Activated CD4-positive, alpha-beta T cell treated with anti-CD3 and anti-CD28 coated beads, Interleukin-2, amount 50 U/mL, for 1 hour (primary cell): ENCODE measurements at places on chromosomes 5 and 9.

- no peak for DNase-seq
Measured at GRCh38 chr5:68224509-68225187, 9.1 kb downstream of the PIK3R1 start.

DNA sequence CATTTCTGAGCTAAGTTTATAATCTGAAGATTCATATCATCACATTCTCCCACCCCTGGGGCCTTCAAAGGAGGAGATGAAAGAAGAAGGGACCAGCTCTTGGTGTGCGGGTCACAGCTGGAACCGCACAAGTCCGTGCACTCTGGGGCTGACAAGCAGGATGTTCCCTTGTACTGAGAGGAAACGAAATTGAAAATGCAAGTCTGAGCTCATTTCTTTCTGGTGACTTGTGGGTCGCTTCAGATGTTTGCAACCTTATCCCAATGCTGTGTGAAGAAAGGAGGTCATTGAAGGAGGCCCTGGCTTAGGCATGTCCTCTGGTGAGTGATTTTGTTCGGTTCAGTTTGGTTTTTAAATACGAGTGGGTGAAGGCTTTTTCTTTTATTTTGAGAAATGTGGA is 59.6 kb downstream of the C9orf152 start:
- no peak for DNase-seq

GRCh38 chr5:108541836-108542235 is 159.9 kb upstream of the FBXL17 start:
- DNase-seq = no peak

- no peak for DNase-seq
Measured at GRCh38 chr9:89442981-89443814, 54.7 kb downstream of the SEMA4D start.

- DNase-seq = peak; percentile 60
Measured at GRCh38 chr9:117782931-117783788, 79.0 kb downstream of the TLR4 start.

- no peak for DNase-seq
Measured at GRCh38 chr5:112795944-112796678, 58.4 kb downstream of the APC start.

DNA sequence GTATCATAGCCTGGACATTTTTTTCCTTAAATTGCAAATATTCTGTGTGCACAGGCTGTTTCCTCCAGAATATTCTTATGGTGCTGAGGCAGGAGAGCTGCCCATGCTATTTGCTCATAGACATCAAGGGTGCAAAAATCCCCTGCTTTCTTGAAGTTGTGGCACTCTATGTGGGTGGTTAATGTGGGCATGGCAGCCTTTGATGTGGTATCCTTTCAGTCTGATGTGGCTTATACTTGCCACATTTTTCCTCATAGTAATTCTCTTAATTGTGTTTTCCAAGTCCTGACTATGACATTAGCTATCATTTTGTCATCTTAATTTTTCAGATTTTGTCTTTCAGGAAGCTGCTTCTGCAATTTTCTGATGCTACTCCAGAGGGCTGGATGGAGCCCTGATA is 353.3 kb downstream of the YTHDC2 start:
- no peak for DNase-seq

GRCh38 chr5:150411245-150411979 is 1.3 kb downstream of the CD74 start:
- peak; percentile 73 for DNase-seq

- no peak for DNase-seq
Measured at GRCh38 chr9:68555437-68556150, 14.9 kb upstream of the TMEM252 start.

- DNase-seq = no peak
Measured at GRCh38 chr5:13218518-13218917, 726.0 kb downstream of the DNAH5 start.

DNA sequence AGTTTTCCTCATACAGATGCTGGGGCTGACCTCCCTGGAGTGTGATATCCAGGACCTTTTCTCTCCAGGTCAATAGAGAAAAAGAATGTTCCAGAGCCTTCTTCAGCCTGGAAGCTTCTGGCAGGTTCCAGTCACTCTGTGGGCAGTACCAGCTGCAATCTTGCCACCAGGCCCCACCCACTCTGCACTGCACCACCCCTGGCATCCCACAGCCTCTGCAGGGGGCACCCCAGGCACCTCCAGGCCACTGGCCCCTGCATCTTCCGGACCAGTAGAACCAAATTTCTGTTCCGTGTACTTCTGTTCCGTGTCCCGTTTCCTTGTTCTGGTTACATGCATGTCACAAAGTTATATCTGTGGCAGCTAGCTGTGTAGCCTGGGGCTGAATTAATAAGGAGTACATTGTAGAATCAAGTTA is 83.3 kb upstream of the ZBTB43 start:
- no peak for DNase-seq

DNA sequence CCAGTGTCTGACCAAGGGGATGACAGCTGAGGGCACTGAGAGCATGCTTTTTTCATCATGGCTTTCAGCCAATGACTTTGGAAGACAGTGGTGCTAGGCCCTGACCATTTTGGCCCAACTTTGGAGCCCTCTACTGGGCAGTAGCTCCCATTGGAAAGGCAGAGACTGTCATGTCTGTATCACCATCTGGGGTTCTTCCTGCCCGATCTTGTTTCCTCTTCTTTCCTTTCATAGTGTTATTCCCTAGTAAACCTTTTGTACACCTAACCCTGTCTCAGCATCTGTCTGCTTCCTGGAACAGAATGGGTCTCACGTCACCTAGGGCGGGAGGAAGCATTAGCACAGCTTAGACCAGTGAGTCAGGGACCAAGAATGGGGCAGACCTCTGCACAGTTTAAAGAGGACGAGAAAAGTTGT is 97.4 kb upstream of the MAST4 start:
- DNase-seq = no peak
